ENCODE measurements at places on chromosomes 11 and 22. TPM values are rescaled to one million over a fixed set of nuclear protein-coding genes. Genes with fewer than 3 reads are reported as not detected.

- no peak for DNase-seq
These were observed 32.3 kb downstream of the MTMR2 start for GRCh38 chr11:95891423-95892170.

DNA sequence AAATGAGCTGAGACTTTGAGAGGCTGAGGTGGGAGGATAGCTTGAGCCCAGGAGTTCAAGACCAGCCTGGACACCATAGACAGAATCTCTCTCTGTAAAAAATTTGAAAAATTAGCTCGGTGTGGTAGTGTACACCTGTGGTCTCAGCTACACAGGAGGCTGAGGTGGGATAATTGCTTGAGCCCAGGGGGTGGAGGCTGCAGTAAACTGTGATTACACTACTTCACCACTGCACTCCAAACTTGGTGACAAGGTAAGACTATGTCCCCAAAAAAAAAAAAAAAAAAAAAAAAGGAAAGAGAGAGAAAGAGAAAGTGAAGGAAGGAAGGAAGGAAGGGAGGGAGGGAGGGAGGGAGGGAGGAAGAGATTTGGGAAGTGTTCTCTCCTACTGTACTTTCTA is 25.3 kb downstream of the RRP8 start:
- no peak for DNase-seq

GRCh38 chr22:49770547-49771265 is 57.0 kb downstream of the BRD1 start:
- DNase-seq, result no peak

GRCh38 chr11:9669954-9670353 is 6.1 kb downstream of the SWAP70 start:
- DNase-seq, result no peak

GRCh38 chr11:110128161-110128560 is 35.0 kb downstream of the ZC3H12C start:
- DNase-seq, result no peak

DNA sequence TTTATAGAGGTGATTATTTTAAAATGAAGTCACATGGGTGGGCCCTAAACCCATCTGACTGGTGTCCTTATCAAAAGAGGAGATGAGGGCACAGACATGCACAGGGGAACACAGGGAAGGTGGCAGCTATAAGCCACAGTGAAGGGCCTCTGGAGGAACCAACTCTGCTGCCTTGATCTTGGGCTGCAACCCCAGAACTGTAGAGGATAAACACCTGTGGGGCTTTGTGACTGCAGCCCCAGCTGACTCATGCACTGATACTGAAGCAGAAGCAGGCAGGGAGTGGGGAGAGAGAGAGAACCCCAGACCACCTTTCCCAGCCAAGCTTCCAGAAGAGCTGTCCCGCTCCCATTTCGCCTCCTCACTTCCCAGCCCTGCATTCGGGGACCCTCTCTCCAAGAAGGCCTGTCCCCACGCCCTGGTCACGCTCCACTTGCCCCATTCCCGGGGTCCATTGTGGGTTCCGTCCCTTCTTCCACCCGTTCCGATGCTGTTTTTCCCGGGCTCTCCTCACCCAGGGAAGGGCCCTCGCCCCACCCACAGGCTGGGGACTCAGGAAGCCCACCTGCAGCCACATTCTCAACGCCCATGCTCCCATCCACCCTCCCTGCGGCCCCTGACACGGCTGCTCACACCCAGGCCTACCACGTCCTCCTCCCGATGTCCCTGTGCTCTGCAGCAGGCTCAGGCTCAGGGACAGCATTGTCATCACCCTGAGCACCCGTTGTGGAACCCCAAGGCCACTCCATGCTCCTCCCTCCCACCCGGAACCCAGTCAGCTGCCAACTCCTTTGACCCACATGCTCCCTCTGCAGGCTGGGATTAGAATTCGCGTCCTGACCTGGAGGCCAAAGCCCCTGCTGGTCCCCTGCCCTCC is 90.8 kb upstream of the SHANK2 start:
- no peak for DNase-seq

DNA sequence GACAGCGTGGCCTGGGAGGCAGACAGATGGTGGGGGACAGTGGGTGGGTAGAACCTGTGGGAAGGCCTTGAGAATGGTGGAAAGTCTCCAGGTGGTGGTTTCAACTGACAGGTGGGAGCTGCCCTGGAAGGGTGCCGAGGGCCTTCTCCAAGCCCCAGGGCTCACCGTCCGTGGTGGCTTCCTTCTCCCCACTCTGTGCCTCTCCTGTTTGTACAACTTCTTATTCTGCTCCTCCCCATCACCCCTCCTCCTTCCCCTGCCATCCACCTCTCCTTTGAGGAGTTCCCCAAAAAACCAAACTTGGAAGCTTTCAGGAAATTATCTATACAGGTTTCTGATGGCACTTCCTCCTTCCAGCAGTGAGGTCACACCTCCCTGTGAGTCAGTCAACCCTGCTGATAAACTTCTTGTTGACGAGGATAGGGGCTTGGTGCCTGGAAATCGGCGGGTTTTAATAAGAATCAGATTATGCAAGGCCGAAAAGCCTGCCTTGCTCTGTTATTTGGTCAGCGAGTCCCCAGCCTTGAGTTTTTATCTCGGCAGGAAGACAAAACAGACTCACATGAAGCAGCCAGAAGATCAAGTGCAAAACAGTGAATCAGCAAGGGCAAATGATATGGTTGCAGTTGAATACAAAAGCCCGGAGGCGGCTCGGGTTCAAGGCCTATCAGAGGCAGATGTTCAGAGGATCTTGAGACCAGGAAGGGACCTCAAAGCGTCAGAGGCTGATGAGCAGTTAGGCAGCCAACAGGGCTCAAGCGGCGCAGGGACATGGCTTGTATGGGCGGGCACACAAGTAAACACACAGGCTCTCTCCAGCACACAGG is 9.5 kb upstream of the ST3GAL4 start:
- no peak for DNase-seq

- DNase-seq, result no peak
These were observed 11.9 kb downstream of the PLAAT2 start for GRCh38 chr11:63551091-63551888.

GRCh38 chr22:35435201-35435740 is 35.3 kb downstream of the MCM5 start:
- DNase-seq, result no peak

GRCh38 chr22:40026641-40027040 is 31.9 kb downstream of the FAM83F start:
- no peak for DNase-seq

Gene GPR152
- not detected for total RNA-seq

Gene DBX1
- total RNA-seq, result not detected

Gene ALDH3B2
- not detected for total RNA-seq

Gene CPT1B
- 10.7 TPM for total RNA-seq

Measured in glomerular endothelial cell (primary cell).